ENCODE measurements at places on chromosomes 12 and 14.

GRCh38 chr12:77645966-77646598 lies 184.6 kb upstream of the NAV3 start:
- no peak for DNase-seq

DNA sequence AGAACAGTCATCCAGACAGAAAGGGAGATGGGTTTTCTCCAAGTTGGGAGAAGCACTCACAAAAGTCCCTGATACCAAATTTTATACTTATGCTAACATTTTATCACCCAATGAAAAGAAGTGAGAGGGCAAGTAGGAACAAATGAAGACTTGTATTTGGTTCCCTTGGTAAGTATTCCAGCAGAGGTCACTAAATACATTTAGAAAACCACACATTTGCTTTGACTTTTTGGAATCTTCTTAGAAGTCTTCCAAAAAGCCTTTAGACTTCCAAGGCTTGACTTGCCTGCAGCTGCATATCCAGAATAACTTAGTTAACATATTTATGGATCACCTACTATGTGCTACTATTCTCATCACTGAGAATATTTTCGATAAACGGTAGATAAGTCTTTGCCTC lies 3.1 kb upstream of the GYS2 start:
- DNase-seq = peak; percentile 52

DNA sequence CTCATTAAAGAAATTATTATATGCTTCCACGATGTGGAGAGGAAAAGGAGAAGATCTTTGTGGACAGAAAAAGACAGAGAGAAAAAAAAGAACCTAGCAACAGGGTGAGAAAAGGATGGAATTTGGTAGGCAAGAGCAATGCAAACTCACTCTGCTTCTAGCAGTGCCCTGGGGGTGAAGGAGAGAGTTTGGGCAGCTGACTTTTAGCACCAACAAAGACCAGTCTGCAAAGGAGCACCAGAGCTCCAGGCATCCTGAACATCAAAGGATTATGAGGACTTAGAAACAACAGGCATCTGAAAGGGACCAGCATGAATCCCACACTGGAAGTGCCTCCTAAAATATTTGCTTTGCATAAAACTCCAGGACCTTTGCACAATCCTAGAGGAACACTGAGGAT lies 32.8 kb upstream of the RERG start:
- no peak for DNase-seq

DNA sequence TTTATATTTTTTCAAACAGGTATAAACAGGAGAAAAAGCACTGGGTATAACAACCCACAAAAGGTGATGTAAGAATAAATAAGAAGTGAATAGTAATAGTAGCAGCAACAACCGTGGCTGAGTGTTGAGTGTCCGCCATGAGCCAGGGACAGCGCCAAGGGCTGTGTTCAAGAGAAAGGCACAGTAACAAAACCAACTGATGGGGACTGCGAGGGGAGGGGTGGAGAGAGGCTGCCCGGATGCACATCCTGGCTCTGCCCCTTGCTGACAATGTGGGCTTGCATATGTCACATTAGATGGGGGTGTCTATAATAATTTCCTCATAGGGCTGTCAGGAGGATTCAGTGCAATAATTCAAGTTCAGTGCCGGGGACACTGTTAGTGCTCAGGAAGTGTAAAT lies 912.4 kb downstream of the VRK1 start:
- no peak for DNase-seq

DNA sequence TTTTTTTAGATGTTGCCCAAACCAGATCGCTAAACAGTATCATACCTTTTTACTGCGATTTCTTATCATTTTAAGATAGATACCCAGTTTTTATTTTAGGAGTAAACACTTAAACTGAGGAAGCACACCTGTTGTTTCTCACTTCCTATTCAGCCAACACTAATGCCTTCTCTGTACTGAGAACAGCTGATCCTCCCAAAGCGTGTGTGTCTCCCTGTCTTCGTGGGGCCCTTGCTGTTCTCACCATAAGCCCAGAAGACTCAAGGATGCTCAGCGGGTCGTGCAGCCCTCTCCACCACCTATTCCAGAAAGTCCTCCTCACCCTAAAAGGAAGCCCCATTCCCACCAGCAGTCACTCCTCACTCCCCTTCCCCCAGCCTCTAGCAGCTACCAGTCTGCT lies 14.8 kb downstream of the PPP2R5C start:
- no peak for DNase-seq

DNA sequence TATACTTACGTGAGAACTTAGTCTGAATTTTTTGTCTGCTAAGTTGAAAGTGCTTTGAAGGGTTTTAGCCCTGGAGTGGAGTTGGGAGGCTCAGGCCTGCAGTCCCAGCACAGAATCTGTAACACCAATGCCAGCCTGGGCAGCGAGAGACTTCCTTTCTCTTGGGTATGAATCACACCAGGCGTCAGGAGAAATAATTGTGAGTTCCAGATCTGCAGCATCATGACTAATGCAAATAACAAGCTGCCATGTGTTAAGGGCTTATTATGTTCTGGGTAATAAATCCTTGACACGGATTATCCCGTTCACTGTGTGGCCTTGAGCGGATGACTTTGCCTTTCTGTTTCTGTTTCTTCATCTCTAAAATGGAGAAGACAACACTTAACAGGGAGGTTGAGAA lies 70.6 kb downstream of the B4GALNT3 start:
- no peak for DNase-seq

GRCh38 chr12:71888521-71888920 lies 49.0 kb downstream of the TBC1D15 start:
- DNase-seq = no peak

GRCh38 chr14:104794099-104794498 lies 1.4 kb downstream of the AKT1 start:
- peak; percentile 80 for DNase-seq

GRCh38 chr12:78096909-78097597 lies 266.4 kb downstream of the NAV3 start:
- no peak for DNase-seq

- no peak for DNase-seq
Measured at GRCh38 chr14:96274122-96274521, 18.1 kb downstream of the BDKRB1 start.

GRCh38 chr12:63766498-63766897 lies 13.2 kb upstream of the RXYLT1 start:
- peak; percentile 22 for DNase-seq

- DNase-seq = no peak
Measured at GRCh38 chr12:12167847-12168246, 97.1 kb downstream of the BCL2L14 start.

- DNase-seq = no peak
Measured at GRCh38 chr12:120183211-120183631, 11.3 kb downstream of the GCN1 start.

DNA sequence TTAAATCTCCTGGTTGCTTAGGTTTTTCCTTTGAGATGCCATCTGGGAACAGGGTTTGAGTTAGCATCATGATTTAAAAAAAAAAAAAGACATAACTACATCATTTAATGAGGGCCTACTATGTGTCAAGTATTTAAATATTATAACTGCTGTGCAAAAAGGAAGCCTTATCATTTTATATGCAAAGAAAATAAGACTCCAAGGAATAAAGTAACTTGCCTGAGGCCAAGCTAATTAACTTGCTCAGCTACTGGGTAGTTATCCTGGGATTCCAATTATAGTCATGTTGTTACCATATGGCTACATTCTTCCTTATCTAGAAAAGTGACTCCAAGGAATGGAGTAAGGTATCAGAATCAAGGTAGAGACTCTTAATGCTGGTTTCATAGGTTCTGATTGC lies 123.5 kb downstream of the SLC41A2 start:
- DNase-seq = no peak

- DNase-seq = no peak
Measured at GRCh38 chr12:108484845-108485244, 30.2 kb upstream of the FICD start.
